ENCODE measurements at places on chromosomes 6 and 20.

GRCh38 chr6:113625850-113626249 lies 231.3 kb upstream of the MARCKS start:
- no peak for DNase-seq

GRCh38 chr6:63742060-63742459 lies 106.5 kb downstream of the PHF3 start:
- no peak for DNase-seq

DNA sequence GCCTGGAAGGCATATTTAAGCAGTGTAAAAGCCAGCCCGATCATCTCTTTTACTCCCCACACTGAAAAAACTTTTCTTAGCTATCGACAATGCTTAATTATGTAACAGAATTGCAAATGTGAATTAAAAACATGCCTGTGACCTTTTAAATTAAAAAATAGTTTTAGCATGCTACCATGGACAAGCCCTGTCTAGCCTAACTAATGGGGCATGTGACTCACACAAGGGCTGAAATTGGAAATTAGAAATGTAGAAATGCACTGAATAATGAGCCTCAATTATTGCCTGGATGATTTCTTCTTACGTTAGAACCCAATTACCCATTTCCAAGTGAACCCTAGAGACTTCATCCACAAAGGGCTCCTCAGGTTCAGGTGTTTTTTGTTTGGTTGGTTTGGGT lies 82.7 kb downstream of the SIM1 start:
- no peak for DNase-seq

GRCh38 chr6:10725716-10726115 lies 2.8 kb downstream of the TMEM14C start:
- DNase-seq = no peak

GRCh38 chr6:54907355-54907754 lies 60.8 kb downstream of the FAM83B start:
- no peak for DNase-seq

GRCh38 chr20:10741060-10741459 lies 67.3 kb upstream of the JAG1 start:
- DNase-seq = no peak

GRCh38 chr6:137832110-137832509 lies 34.9 kb upstream of the TNFAIP3 start:
- DNase-seq = no peak
